ENCODE measurements at places on chromosomes 16 and 17.

DNA sequence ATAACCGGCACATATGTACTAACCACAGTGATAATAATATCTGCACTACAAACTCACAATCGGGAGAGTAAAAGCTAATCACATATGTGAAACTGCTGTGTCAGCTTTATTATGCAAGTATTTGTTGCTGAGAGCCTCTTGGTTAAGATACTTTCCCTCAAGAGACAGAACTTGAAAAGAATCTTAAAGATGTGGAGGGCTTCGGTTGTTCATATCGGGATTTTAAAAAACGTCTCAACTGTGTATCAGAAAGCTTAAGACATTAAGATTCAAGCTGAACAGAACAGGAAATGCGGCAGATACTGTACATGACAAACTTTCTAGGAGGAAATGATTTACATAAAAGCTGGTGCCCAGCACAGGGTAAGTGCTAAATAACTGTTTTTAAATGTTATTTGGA lies 27.5 kb upstream of the HLF start:
- no peak for DNase-seq

- DNase-seq: no peak
These were observed 53.9 kb downstream of the ADCY9 start for GRCh38 chr16:4062212-4062802.

GRCh38 chr17:67569015-67569451 lies 148.7 kb upstream of the NOL11 start:
- DNase-seq: no peak

DNA sequence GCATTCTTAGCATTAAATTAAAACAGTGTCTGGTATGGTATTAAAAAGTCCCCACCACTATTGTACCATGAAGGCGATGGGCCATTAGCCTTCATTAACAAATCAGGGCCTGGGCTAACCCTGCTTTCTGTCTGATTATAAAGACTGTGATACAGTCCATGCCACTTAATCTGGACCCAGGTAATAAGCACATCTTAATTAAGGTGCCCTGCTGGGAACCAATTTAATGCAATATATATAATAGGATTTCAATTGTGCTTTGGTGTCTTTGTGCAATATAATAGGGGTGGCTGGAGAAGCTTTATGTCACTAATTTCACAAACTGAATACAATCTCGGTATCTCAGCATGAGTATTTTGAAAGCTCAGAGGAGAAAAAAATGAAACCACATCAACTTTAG lies 64.4 kb upstream of the CDH8 start:
- DNase-seq: no peak

DNA sequence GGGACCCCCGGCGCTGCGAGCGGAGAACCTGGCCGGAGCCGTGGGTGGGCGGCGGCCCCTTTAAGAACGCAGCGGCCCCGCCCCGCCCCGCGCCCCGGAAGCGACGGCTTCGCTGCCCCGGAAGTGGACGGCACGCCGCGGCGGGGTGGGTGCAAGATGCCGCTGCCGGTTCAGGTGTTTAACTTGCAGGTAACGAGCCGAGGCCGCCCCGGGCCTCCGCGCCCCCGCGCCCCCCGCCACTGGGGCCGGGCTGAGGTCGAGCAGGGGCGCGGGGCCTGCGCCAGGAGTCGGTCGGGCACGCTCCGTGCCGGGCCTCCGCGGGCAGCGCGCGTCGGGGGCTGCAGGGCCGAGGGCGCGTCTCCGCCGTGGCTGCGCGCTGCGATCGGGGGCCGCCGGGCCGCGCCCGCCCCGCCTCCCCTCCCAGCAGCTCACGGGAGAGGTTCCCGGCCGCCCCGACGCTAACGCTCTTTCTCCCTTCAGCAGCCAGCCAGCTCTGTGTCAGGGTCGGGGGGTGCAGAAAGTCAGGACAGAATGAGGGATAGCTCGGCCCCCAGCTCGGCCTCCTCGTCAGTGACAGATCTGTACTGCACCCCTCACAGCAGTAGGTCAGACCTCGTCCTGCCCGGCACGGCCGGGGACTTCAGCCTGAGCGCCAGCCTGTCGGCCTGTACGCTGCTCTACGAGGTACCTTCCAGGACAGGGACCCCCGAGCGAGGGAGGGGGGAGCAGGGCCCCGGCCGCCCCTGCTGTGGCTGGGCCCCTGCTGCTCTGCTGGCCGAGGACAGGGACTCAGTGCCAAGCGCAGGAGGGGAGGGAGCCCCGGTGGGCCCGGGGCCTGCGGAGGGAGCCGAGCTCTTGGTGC lies at the start of the genes GPS1 and RFNG:
TSS of gene GPS1 (plus strand) at position 123 of the 862 bp plus-strand sequence. CDS start at position 157, 34 bp downstream.
TSS of gene RFNG (minus strand) at position 36 of the 862 bp plus-strand sequence. CDS start 45 bp downstream, outside the sequence.
- peak; percentile 90 for DNase-seq

- DNase-seq: no peak
These were observed 182.6 kb upstream of the SDK2 start for GRCh38 chr17:73826872-73827228.

- no peak for DNase-seq
These were observed 110.2 kb downstream of the HS3ST3A1 start for GRCh38 chr17:13491491-13491890.

DNA sequence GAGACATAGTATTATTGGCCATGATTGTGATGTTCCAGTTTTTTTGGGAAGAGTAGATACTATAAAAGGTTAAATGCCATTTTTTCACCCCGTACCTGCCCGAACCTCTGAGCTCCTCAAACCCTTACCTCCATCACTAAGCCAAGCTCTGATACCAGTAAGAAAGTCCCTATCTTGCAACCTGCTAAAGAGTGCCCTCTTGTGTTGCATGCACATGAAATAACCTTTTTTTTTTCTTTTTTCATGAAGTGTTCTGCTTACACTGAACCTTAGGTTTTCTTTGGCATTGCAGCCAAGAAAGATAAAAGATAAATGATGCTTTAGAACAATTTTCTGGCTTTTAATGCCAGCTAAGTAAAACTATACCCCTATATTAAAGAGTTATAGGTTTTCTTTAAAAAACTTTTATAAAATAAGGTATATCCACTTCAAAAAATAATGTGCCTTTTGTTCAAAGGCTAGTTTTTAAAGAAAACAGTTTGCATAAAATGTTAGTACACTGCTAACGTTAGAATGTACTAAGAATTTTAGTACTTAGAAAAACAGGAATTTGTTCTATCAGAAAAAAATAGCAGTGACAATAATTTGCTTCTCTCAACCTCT lies 295.3 kb upstream of the PMFBP1 start:
- no peak for DNase-seq

DNA sequence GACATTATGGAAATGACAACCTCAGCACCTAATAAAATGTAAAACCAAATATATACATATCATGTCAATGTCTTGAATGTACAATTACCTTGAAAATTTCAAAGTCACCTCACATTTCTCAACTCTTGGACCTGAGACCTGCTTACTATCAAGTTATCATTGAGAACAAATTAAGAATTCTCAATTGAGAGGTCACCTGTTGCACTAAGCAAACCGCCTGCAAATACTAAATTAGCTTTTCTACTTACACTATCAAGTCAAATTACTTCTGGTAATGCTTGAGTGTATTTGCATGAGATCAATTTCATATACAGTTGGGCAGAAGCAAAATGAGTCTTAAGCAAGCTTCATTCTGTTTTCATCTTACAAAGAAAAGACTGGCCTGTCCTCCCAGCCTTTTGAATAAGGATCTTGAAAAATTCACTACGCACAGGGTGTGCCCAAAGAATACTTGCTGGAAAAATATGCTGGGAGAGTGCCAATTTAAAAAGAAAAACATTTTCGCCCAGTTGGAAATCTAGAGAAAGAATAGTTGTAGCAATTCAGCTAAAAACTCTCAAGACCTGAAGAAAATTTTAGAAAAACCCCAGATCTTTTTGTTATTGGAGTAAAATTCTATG lies 35.7 kb downstream of the KANSL1 start:
- DNase-seq: no peak

DNA sequence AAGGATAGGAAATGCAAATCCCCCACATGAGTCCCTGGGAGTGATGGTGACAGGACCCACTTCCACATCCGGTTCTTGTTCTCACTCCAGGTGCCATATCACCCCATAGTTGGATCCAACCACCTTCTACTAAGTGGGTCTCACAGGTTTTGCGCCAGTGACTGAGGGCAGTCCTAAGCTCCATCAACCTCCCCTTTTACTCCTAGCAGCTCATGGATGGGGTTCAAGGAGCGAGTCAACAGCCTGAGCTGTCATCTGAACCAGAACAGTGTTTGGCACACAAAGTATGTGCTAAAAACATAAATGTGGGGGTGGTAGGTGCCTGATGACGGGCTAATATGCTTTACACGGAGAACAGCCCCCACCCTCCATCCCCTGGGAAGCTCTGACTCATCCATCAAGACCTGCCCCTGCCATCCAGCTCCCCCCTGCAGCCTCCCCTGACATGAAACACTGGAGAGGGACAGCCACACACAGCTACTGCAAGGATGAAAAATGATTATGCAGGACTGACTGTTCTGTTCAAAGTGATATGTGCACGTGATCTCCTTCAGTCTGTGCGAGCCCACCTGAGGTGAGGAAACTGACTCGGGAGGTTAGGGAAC lies 143.2 kb upstream of the CDH5 start:
- DNase-seq: no peak

- DNase-seq: no peak
These were observed 19.1 kb downstream of the RGS9 start for GRCh38 chr17:65156185-65156834.

GRCh38 chr17:36918211-36918691 lies 19.0 kb upstream of the LHX1 start:
- peak; percentile 58 for DNase-seq

DNA sequence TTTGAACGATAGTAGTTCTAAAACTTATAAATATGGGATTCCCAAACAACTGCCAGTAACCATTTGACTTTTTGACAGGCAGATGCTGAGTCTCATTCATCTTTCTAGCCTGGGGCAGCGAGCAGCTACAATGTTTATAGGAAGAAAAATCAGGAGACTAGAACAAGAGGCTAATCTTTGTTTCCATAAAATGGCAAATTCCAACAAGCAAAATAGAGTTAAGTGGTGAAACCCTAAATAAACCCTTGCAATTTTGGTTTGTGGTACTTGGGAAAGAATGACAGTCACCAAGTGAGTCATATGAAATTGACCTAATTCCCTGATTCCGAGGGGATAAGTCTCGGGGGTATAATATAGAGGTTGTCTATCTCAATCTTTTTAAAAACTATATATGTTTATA lies 27.3 kb upstream of the HS3ST2 start:
- DNase-seq: no peak

DNA sequence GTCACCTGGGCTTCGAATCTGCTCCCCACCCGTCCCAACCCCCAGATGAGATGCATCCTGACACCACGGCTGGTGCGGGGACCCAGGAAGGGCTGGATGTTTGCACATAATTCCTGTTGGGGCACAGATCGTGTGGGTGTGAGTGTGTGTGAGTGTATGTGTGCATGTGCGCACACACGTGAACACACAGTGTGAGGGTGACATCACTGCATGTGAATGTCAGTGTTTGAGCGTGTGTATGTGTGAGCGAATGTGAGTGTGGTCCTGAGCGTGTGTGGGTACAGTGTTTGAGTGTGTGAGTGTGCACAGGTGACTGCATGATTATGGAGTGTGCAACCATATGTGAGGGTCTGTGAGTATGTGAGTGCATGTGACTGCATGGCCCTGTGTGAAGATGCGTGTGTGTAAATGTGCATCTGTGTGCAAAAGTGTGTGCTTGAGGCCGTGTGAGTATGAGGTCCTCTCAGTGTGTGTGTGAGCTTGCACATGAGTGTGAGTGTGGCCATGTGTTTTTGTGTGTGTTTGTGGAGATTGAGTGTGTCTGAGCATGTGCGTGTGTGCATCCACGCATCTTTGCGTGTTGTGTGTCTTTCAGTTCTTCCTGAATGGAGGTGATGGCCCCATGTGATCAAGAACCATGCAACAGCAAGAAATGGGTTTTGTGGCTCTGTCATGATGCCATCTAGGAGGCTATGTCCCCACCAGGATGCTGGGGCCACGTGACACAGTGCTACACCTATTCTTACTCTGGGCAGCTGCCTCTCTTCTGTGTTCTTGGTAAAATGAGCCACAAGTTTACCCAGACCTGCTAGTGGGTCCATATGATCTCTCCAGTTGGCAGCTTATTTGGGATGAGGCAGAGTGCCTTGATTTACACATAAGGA lies 70.5 kb upstream of the GCSH start:
- no peak for DNase-seq

DNA sequence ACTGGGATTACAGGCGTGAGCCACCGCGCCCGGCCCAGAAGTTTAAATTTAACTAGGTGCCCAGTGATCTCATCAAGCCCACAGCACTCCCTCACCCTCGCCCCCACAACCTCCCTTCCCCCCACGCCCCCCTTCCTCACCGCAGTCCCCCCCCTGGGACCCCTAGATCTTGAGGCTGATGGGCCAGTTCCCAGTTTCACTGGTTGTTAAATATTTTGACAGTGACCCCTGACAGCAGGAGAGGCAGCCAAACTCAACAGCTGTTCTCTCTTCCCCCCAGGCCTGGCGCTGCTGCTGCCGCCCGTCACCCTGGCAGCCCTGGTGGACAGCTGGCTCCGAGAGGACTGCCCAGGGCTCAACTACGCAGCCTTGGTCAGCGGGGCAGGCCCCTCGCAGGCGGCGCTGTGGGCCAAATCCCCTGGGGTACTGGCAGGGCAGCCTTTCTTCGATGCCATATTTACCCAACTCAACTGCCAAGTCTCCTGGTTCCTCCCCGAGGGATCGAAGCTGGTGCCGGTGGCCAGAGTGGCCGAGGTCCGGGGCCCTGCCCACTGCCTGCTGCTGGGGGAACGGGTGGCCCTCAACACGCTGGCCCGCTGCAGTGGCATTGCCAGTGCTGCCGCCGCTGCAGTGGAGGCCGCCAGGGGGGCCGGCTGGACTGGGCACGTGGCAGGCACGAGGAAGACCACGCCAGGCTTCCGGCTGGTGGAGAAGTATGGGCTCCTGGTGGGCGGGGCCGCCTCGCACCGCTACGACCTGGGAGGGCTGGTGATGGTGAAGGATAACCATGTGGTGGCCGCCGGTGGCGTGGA lies 15.6 kb downstream of the QPRT start:
- DNase-seq: no peak

GRCh38 chr16:86638642-86639041 lies 60.3 kb downstream of the FOXL1 start:
- no peak for DNase-seq

- no peak for DNase-seq
These were observed 37.5 kb upstream of the WSB1 start for GRCh38 chr17:27256225-27257030.

GRCh38 chr17:49021095-49021767 lies 24.0 kb downstream of the IGF2BP1 start:
- DNase-seq: no peak

GRCh38 chr17:77737442-77738265 lies 220.8 kb upstream of the TNRC6C start:
- no peak for DNase-seq

- DNase-seq: no peak
These were observed 311.0 kb upstream of the TNRC6C start for GRCh38 chr17:77647531-77647930.

DNA sequence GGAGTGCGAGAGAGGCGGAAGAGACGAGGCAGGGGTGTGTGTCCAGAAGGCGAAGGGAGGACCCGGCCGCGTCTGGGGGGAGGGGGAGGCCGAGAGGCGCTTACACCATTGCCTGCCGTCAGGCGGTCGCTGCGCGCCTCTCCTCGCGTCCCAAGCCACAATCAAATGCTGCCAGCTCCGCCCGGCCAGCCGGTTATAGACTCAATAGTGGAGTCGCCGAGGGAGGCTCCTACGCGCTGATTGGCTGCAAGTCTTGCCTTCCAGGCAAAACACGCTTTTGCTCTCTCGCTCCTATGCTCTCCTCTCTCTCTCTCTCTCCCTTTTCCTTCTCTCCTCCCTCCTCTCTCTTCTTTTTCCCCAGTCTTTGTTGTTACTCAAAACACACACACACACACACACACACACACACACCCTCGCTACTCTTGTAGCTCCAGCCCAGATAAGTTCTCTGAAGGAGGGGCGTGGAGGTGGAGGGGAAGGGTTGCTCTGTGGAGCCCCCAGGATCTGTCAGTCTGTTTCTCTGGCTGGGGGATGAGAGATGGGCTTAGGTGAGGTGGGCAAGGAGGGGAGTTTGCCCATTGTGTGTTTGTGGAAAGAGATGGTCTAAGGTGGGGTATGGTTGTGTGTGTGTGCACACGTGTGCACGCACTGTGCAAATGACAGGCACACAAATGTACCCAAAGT lies at the start of gene DLX3:
TSS of gene DLX3 (minus strand) at position 170 of the 684 bp plus-strand sequence. CDS start 226 bp downstream, outside the sequence.
- DNase-seq: no peak
